ENCODE measurements at places on chromosomes 2 and 18.

DNA sequence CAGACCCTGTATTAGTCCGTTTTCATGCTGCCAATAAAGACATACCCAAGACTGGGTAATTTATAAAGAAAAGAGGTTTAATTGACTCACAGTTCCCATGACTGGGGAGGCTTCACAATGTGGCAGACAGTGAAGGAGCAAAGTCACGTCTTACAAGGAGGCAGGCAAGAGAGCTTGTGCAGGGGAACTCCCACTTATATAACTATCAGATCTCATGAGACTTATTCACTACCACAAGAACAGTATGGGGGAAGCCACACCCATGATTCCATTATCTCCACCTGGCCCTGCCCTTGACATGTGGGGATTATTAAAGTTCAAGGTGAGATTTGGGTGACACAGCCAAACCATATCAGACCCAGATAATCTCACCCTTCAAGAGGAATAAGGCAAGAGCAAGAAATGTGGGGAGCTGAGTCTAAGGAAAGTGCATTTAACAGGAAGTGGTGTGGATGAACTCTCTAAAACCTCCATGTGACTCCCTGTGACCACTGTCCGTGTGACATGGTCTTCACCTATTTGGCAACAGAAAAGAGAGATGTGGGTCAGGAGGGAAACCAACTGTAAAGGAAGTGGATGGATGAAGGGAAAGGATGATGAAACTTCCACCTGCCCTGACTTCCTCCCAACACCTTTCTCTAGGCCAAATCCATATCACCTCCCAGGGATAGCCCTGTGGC is 110.6 kb downstream of the ATL2 start:
- no peak for DNase-seq

DNA sequence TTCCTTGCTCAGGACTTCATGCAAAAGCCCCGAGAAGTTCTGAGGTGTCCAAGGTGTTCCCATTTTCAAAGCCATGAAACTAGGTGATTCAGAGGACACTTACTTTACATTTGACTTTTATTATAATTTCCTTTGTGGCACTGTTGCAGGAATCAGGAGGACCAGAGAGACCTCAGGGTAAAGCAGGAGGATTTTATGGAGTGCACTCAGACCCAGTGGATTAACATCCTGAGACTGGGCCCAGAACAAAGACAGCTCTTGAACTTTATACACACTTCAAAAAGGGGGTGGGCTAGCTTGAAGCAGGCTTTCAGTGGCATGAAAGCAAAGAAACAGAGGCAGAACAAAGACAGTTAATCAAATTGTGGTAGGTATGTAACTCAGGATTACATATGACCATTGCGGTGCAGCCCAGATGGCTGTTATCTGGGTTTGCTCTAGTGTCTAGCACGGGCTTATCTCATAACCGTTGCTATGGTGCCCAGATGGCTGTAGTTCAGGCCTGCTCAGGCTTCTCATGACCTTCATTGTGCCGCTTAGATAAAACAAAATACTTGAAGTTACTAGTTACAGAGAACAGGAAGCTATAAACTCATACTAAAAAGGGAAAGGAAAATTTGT is 39.4 kb downstream of the TMEM182 start:
- DNase-seq, result no peak

GRCh38 chr2:224837558-224837957 is 121.4 kb upstream of the CCDC195 start:
- DNase-seq, result no peak

- DNase-seq, result peak; percentile 51
Observed at GRCh38 chr18:13136056-13136903, 82.3 kb upstream of the LDLRAD4 start.

- DNase-seq, result no peak
Observed at GRCh38 chr2:55885127-55885943, 38.2 kb downstream of the EFEMP1 start.
